ENCODE measurements at places on chromosomes 4 and X.

DNA sequence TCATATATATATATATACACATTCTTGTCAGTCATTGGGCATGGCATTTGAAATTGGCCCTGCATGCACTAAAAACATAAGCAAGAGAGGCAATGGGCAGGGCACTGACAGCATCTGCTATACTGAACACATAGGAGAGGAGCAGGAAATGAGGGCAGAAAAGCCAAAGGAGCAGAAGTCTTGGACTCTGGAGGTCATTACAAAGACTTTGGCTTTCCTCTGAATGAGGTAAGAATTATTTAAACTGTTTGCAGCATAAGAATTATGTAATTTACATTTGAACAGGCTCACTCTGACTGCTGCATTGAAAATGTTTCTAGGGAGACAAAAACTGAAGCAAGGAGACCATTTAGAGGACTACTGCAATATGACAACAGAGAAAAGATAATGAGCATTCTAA lies 396.5 kb downstream of the PRDM5 start:
- DNase-seq: no peak

- DNase-seq: no peak
These were observed 30.0 kb downstream of the CTBP1 start for GRCh38 chr4:1218634-1219565.

- no peak for DNase-seq
These were observed 181.2 kb downstream of the AFAP1 start for GRCh38 chr4:7758476-7758875.

DNA sequence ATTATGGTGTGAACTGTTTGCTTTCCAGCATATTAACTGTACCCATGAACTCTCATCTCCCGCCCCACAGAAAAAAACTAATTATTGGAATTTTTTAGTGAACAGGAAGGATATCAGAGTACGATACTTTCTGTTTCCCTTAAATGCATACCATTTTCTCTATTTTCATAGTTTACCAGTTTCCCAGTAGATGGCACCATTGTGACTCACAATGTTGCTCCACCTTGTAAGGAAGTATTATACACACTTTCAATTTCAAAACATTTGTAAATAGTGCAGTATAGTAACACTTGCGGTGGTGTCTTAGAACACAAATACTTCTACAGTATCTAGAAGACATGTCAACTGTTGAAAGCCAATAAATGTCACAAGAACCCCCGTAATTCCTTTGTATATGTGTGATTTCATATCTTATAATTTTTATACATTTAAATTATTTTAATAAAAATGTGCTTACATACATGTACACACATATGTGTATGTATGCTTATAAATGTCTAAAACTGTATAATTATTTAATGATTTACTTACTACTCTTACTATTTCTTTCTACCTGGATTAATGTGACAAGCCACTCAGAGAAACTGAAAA lies 167.3 kb downstream of the SLIT2 start:
- DNase-seq: peak; percentile 52

GRCh38 chrX:18873189-18873791 lies 110.6 kb downstream of the PHKA2 start:
- DNase-seq: peak; percentile 76

- no peak for DNase-seq
These were observed 51.6 kb upstream of the IL2 start for GRCh38 chr4:122508083-122508482.

- DNase-seq: no peak
These were observed 38.3 kb downstream of the SPCS3 start for GRCh38 chr4:176358083-176358469.

- DNase-seq: no peak
These were observed 41.4 kb downstream of the GUCY2F start for GRCh38 chrX:109440475-109440874.

DNA sequence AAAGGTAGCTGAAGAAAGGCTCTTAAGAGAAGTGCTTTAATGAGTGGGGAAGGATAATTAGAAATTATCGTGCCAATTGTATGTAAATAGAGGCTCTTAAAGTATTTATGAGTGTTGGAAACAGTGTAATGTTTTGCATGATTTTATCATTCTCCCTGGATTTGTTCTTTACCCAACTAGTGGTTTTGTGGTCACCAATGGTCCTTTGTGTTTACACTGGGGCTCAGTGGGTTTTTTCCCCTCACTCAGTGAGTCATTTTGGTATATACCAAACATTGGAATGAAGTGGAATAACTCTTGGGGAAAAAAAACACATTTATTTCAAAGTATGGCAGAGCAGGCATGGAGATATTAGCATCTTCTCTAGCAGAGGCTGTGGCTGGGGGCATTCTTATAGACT lies 20.8 kb upstream of the LGI2 start:
- peak; percentile 41 for DNase-seq

- no peak for DNase-seq
These were observed 128.5 kb upstream of the CYSLTR1 start for GRCh38 chrX:78455901-78456300.

GRCh38 chr4:47968847-47969246 lies 47.6 kb downstream of the CNGA1 start:
- no peak for DNase-seq

GRCh38 chrX:49053223-49054072 lies 5.4 kb upstream of the CCDC120 start:
- peak; percentile 61 for DNase-seq
